ENCODE measurements at places on chromosomes 13 and 19.

DNA sequence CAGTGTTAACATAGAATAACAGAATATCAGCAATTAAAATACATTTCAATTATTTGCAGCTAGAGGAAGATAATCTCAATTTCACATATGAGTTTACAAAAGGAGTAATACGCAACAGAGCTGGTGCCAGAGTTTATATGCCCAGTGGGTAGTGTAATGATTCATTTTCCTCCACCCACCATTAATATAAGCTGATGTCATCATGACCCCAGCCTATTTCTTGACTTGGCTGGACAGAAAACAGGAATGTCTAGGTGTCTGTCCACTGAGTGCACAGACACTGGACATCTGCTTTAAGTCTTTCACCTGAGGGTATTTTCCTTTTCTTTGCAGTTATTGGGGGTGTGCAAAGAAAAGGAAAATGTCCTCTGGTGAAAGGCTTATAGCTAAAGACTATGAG lies 335.5 kb downstream of the TBC1D4 start:
- no peak for DNase-seq

DNA sequence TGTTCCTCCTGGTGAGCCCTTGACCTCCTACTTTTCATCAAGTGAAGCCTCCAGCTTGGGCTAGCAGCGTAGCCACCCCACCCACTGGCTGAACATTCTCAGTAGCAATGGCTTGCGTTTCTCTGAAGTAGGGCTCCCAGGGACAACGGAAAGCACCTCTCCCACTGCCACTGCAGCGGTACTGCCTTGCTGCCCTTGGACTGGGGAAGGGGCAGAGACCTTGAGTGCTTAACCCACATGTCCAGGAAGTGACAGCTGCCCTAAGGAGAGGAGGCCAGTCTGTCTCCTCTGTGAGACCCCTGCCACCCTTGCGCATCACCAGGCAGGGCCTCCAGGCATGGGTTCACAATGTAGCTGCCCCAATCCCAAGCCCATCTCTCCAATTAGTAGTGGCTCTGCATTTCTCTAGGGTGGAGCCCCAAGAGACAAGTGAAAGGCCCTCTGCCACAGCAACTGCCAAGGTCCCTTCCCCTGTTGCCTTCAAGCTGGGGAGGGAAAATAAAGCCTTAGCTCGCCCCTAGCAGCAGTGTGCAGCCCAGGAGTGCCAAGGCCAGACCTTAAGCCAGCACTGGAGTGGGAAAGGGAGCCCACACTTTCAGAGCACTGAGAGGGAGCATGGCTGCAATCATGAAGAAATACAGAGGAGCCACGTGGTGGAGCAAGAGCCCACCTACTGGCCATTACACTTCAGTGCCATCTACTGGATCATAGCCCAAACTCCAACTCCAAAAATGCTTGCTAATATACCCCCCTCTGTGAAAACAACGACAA lies 175.9 kb upstream of the TRPC4 start:
- DNase-seq = no peak

DNA sequence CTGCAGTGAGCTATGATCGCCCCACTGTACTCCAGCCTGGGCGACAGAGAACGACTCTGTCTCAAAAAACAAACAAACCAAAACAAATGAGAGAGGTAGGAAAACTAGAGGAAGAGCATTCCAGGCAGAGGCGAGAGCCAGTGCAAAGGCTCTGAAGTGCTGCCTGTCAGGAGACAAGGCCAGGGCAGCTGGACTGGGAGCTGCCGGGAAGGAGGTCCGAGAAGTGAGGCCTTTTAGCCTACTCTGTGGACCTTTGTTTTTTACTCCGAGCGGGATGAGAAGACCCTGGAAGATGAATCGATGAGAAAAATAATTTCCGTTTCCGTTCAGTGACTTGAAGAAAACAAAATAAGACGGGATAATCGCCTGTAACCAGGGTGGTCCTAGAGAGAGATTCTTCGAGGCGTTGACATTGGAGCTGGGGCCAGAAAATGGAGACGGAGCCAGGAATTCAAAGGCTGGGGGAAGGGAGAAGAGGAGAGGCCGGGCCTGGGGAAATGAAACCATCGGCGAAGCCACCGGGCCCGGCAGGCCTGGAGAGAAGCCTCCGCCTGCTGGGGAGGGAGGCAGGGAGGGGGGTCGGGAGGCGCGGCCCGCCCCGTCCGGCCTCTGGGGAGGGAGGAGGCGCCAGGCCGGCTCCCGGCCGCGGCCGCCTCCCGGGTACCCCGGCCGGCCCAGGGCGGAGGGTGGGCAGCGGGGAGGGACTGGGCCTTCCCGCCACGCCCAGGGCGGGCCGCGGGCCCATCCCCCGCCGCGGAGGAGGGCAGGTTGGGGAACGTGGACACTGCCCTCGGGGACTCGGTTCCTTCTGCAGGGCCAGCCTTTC lies 7.8 kb upstream of the SERTAD1 start:
- peak; percentile 80 for DNase-seq

- DNase-seq = no peak
Observed at GRCh38 chr19:30105727-30106126, 163.7 kb downstream of the URI1 start.

DNA sequence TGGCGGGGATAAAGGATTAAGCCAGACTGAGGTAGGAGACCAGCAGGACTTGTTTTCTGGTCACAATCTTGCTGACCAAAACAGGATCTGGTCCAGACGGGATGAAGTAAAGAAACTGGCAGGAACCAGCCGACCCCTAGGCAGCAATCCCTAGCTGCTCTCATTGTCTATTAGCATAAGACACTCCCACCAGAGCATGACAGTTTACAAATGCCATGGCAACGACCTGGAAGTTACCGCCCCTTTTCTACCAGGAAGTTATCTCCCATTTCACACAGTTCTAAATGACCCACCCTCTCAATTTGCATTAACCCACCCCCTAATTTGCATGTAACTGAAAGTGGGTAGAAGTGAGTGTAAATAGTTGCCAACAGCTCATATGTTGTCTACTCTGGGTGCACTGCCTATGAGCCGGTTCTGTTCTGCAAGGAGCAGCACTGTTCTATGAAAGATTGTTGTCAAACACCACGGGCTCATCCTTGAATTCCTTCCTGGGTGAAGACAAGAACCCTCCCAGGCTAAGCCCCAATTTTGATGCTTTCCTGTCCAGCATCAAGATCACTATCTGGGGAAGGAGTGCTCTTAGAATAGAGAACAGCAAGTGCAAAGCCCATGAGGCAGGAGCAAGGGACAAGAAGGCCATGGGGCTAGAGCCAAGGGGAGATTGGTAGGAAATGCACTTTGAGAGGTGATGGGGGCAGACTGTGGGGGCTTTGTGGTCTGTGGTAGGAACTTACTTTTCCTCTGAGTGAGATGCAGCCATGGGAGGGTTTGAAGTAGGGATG lies 13.9 kb upstream of the FBXO27 start:
- DNase-seq = no peak

GRCh38 chr19:38736036-38736412 lies 8.2 kb downstream of the CAPN12 start:
- no peak for DNase-seq

GRCh38 chr19:3608750-3609322 lies 2.2 kb upstream of the TBXA2R start:
- no peak for DNase-seq

GRCh38 chr19:7366701-7367420 lies 18.1 kb downstream of the ARHGEF18 start:
- no peak for DNase-seq

- peak; percentile 77 for DNase-seq
Observed at GRCh38 chr19:32471811-32472210, 66.2 kb downstream of the DPY19L3 start.

- DNase-seq = no peak
Observed at GRCh38 chr13:32878163-32878562, 138.1 kb upstream of the KL start.

- DNase-seq = no peak
Observed at GRCh38 chr19:56301886-56302620, 12.6 kb downstream of the ZSCAN5A start.

DNA sequence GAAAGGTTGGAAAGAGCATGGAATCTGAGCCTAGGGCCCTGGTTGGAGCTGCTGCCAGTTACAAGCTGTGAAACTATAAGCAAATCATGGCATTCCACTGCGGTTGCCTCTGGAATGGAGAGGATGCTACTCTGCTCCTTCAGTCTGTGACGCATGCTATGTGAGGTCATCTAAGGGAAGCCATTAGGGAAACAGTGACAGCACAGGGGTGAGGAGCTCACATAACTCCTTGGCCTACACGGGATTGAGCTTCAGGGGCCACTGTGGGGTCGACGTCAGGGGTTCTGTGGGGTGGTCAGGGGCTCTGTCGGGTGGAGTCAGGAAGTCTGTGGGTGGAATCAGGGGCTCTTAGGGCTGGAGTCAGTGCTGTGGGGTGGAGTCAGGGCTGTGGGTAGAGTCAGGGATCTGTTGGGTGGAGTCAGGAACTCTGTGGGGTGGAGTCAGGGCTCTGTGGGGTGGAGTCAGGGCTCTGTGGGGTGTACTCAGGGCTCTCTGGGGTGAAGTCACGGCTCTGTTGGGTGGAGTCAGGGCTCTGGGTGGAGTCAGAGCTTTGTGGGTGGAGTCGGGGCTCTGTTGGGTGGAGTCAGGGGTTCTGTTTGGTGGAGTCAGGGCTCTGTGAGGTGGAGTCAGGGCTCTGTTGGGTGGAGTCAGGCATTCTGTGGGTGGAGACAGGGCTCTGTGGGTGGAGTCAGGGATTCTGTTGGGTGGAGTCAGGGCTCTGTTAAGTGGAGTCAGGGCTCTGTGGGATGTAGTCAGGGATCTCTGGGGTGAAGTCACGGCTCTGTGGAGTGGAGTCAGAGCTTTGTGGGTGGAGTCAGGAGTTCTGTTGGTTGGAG lies 35.8 kb upstream of the MEDAG start:
- DNase-seq = no peak

DNA sequence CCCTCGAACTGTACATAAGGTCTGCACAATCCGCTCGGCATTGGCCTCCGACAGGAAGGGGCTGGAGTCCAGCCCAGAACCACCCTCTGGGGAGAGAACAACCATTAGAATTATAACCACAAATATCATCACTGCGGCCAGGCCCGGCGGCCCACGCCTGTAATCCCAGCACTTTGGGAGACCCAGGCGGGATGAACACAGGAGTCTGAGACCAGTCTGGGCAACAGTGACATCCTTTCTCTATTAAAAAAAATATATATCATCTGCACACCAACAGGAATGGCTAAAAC lies 11.4 kb downstream of the COQ8B start:
- no peak for DNase-seq

GRCh38 chr13:43764349-43764748 lies 22.4 kb downstream of the ENOX1 start:
- DNase-seq = no peak

GRCh38 chr13:32594157-32594738 lies 8.0 kb downstream of the PDS5B start:
- no peak for DNase-seq

DNA sequence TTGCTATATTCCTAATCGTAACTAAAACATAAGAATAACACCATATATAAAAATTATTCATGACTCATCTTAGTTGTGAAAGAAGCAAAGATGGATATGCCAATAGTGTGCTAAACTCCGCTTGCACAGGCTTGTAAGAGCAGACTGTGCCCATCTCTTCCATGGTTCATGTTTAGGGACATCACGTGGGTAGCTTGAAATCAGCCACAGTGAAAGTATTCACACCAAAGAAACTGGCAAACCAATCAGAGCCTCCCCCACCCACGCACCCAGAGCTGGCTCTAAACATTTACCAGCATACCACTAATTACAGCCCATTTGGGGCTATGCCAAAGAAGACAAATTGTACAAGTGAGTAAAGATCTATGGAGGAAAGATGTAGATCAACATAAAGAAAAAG lies 147.5 kb downstream of the DIAPH3 start:
- no peak for DNase-seq

DNA sequence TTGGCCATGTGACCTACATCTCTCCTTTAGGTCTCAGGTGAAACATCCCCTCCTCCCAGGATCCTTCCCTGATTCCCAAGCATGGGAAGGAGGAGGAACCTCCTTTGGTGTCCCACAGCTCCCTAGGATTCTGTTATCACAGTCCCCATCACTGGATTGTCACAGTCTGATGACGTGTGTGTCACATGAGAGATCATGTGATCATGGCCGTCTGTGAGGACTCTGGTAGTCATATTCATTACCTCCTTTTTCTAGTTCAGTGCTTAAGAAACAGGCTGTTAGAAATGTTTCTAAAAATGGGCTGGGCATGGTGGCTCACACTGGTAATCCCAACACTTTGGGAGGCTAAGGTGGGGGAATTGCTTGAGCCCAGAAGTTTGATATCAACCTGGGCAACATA lies 3.0 kb downstream of the DHX34 start:
- DNase-seq = no peak

GRCh38 chr19:46821512-46822409 lies 28.9 kb downstream of the AP2S1 start:
- DNase-seq = no peak

DNA sequence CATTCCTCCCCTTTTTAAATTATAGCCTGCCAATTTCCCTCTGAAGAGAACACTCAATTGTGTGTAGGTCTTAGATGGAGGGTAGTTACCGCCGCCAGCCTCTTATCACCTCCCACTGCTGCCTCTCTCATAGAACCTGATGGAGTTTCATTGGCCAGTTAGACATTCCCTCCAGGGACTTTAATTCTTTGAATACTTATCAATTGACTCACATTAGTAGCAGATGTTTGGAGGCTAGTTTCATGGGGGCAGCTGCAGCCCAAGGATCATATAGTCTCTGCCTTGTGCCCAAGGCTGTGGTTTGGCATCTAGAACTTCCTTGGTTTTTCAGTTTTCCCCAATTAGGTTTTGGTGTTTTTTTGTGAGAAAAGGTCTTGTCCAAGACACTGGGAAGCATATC lies 318.9 kb upstream of the HTR2A start:
- DNase-seq = no peak

- DNase-seq = no peak
Observed at GRCh38 chr19:3479177-3479833, 1.0 kb downstream of the SMIM24 start.

DNA sequence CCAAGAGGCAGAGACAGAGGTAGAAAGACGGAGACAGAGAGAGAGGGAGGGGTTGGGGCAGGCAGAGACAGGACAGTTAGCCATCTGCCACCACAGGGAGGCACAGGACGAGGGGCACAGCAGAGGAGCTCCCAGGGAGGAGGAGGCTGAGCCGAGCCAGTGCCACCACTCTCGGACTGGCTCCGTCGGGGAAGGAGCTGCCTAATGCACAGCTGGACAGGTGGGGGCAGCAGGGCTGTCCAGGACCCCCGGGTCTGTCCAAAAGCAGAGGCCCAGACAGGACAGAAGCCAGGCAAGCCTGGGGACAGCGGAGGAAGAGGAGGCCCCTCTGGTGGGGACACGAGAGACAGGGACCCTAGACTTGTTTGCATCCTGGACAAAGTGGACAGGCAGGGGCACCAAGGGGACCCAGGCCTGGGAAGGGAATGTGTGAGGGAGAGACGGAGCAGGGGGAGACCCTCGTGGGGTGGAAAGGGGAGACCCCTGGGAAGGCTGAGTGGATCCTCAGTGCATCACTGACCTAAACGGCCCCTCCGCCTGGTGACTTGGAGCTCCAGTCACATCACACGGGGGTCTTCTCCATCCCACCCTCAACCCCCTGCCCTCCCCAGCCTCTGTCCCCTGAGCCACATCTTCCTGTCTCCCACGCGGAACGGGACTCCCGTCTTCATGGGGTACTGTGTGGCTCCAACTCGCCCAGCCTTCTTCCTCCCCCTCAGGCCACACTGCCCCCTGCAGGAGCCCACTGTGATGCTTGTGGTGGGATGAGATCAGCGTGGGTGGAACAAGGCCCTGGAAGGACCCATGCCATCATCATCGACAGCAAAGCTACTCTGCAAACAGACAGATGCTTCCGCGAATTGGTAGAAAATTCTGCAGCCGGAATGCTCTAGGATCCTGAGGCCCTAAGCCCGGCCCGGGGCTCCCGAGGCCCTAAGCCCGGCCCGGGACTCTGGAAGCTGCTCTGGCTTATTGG lies 915 bp downstream of the F10 start:
- no peak for DNase-seq

All from NCI-H187 (cell line).